Liver (tissue), 10 donors: ENCODE measurements at places on chromosomes 7 and 10.

- DNase-seq: no peak
- H3K27ac ChIP-seq: no peak overlapping the region
- H3K4me3 ChIP-seq: no peak overlapping the region
- no peaks in the 10 kb centered on the region for H3K4me1 ChIP-seq
- H3K36me3 ChIP-seq: no peaks in the 10 kb centered on the region
These were observed 129.8 kb upstream of the CHST15 start for GRCh38 chr10:124222988-124223710.

GRCh38 chr7:95684037-95684436, 87.7 kb upstream of the PDK4 start:
- no peaks in the 10 kb centered on the region for H3K36me3 ChIP-seq
- H3K4me1 ChIP-seq: no peaks in the 10 kb centered on the region
- no peak overlapping the region for H3K4me3 ChIP-seq

DNA sequence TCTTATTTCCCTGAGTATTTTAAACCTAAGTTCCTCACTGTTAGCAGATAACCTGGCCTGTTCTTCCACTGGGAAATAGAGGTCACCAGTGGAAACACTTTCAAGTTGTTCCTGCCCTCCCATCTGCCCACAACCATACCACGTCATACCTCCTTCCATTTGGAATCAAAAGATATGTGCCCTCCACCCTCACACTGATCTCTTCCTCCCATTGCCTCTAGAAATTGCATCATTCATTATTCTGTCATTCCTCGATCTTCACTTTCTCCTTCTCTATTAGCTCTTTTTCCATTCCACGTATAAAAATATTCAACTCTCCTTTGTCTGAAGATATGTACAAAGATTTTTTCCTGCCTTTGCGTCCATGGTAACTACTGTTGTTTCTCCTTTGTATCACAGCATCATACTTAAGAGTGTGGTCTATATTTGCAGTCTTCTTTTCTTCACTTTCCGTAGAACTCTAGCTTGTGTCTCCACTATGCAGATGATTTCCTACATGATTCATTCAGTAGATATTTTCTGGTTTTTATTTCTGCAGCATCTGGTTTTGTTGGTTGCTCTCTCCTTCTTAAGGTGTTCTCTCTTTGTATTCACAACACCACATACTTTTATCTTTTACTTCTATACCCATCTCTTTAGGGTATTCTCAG, 312.3 kb downstream of the REEP3 start:
- no peaks in the 10 kb centered on the region for H3K27me3 ChIP-seq
- DNase-seq: no peak
- no peak overlapping the region for H3K4me3 ChIP-seq
- no peak overlapping the region for H3K27ac ChIP-seq
- no peaks in the 10 kb centered on the region for H3K4me1 ChIP-seq
- no peaks in the 10 kb centered on the region for H3K36me3 ChIP-seq

DNA sequence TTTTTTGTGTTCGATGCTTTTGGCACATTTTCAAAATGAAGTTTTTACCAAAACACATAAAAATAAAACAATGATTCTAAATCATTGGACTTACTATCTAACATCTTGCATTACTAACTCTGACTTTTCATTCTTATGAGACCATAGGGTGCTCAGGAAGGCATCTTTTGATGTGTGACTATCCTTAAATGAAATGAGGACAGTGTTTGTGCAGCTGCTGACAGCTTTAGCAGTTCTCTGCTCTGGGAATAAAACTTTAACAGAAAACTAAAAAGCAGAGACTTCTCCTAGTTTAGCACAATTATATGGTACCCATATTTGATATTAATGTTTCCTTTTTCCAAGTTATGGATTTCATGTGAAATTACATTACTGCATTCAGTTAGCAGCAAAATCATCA, 471.6 kb downstream of the ARL4A start:
- H3K36me3 ChIP-seq: no peaks in the 10 kb centered on the region
- H3K27me3 ChIP-seq: no peaks in the 10 kb centered on the region
- H3K4me1 ChIP-seq: no peaks in the 10 kb centered on the region
- H3K4me3 ChIP-seq: no peak overlapping the region
- H3K27ac ChIP-seq: no peak overlapping the region

DNA sequence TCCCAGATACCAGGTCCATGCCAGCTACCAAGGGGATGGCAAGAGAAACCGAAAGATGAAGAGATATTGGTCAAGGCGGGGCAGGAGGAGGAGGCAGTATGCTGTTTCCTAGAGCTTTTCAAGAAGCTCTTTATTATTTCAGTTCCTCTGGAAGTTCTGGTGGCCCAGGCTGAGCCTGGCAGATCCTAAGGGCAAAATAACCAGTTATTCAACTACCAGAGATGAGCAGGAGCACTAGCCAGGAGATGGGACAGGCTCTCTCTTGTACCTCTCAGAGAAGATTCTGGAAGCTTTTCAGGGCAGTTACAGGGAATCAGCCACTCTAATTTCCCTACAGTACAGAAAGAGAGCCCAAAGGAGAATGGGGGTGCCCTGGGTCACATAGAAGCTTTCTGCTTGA, 5.3 kb downstream of the DNAJB12 start:
- H3K4me1 ChIP-seq: peaks cover 15% of the 10 kb centered on the region
- H3K27me3 ChIP-seq: no peaks in the 10 kb centered on the region
- H3K4me3 ChIP-seq: no peak overlapping the region
- no peak overlapping the region for H3K27ac ChIP-seq
- no peak for DNase-seq
- peaks cover 12% of the 10 kb centered on the region for H3K36me3 ChIP-seq

DNA sequence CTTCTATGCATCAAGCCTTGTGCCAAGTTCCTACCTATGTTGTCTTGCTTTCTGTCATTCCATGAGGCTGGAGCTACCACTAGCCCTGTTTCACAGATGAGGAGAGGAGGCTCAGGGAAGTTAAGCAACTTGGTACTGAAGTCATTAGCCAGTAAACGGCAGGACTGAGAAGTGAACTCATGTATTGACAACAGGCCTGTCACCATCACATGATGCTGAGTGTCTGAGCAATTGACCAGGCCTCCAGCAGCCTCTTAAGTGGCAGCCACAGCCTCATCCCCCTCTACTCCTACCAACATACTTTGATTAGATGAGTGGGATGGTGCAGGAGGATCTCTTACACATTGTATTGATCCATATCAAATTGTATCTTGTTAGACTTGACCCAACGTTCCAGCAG, 317.6 kb downstream of the GRID1 start:
- no peaks in the 10 kb centered on the region for H3K27me3 ChIP-seq
- no peaks in the 10 kb centered on the region for H3K36me3 ChIP-seq
- no peak overlapping the region for H3K27ac ChIP-seq
- no peak for DNase-seq
